ENCODE measurements at places on chromosomes 7 and 10.

DNA sequence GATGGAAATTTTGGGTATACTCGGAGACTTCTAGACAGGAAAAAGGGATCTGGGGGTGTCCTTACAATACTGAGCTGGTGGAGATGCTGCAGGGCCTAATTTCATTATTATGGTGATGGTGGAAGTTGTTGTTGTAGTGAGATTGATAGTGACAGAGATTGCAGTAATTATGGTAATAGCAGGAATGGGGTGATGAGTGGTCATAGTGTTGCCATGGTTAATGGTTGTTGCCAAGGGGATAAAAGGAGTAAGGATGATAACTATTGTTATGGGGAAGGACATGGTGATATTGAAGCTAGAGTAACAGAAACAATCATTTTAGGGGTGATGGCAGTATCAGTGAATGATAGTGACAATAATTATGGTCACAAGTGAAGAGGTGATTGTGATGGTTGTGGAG is 27.1 kb upstream of the LBX1 start:
- DNase-seq: no peak

DNA sequence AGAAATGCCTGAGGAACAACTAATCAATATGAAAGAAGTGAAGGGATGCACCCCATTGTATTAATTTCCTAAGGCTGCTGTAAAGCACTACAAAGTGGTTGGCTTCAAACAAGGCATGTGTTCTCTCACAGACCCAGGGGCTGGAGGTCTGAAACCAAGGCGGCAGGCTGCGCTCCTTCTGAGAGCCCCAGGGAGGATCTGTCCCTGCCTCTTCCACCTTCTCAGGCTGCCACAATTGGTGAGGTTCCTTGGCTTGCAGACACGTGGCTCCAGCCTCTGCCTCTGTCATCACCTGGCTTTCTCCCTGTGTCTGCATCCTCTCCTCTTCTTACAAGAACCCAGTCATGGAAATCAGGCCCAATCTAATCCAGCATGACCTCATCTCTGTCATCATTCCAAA is 110.1 kb downstream of the TNS3 start:
- DNase-seq: no peak

DNA sequence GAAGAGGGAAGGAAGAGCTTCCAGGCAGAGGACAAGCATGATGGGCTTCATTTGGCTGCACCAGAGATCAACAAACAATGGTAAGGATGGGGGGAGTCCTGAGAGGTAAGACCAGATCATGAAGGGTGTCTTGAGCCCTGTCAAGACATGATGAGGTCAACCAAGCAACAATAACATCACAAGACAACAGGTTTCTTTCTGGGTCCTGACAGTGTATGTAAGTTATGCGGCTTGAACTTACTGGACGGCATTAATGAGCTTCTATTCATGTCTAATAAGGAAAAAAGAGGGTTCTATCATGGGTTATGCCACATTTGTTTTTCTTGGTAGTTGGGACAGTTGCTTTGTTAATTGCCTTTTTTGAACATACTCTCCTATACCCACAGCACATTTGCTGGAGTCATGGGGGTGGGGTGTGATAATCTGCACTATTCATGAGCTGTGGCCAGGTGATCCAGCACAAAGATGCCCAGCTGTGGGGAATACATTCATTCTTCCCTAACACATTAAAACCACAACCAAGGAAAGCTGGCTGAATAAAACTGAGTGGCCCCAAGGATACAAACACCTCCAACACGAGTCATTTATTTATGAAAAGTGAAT is 168.8 kb upstream of the KLF14 start:
- no peak for DNase-seq

- no peak for DNase-seq
Measured at GRCh38 chr10:78278058-78278404, 244.4 kb downstream of the RPS24 start.

GRCh38 chr7:128708235-128708634 is 30.9 kb upstream of the CALU start:
- DNase-seq: no peak
